ENCODE measurements at places on chromosomes 4 and X.

- no peak for DNase-seq
Measured at GRCh38 chr4:48720459-48720858, 59.6 kb downstream of the FRYL start.

DNA sequence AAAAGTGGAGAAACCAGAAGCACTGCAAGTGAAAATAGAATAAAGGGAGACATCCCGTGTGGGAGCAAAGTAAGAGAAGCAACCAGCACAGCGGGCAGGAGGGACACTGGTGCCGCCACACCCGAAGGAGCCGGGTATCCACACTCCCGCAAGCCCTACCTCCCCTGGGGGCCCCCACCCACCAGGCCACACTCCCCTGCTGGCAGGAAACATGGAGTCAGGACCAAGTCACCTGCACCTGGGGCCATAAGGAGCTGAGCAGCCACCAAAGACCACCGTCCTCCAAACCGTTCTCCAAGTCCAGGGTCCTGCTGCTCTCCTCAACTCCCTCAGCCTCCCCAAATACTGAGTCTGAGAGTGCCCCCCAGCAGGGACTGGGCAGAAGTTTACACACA, 30.5 kb downstream of the FGFRL1 start:
- no peak for DNase-seq

GRCh38 chr4:110704748-110705439, 82.0 kb upstream of the PITX2 start:
- DNase-seq: no peak

DNA sequence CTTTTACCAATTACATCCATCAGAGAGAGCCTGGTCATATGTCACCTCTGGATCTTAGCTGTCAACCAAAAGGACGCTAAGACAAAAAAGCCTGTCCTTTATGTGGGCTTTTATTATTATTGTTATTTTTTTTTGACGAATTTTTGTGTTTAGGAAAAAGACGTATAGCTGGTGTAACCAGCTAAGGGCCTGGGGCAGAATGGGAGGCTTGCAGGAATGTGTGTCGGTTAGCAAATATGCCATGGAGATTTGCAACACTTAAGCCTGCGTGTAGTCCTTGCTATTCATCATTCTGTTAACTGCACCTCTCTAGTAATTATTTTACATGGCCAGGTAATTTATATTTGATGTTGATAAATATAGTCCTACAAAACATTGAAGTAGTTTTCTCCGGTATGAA, 93.5 kb downstream of the TACR3 start:
- no peak for DNase-seq

GRCh38 chr4:121800638-121800960, 524 bp upstream of the EXOSC9 start:
- DNase-seq: no peak

Measured in coronary artery (tissue), 2 donors.